Esophagus muscularis mucosa (tissue), 4 donors: ENCODE measurements at places on chromosomes 12 and 14.

- no peak for DNase-seq
These were observed 192.6 kb upstream of the HMGA2 start for GRCh38 chr12:65631621-65632111.

DNA sequence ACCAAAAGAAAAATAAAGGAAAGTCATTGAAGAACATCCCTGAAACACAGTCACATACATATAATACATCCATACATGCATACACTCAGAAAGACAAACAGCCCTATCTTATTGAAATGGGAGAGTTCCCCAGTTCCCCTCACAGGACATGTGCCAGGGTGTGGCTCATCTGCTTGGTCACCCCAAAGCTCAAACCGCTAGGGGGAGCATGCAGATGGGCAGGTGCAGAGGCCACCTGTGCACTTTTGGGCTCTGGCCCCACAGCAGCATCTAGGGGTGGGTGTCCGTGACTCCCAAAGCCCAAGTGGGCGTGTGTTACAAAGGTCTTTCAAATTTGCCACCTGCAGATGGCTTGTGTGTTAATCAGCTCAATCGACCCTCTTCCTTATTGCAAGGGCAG, 75.2 kb downstream of the CMAS start:
- no peak for DNase-seq

- no peak for DNase-seq
These were observed 54.3 kb downstream of the PEBP1 start for GRCh38 chr12:118190266-118190665.

GRCh38 chr14:93183596-93184317, 940 bp downstream of the MOAP1 start:
- DNase-seq, result no peak

- DNase-seq, result no peak
These were observed 24.6 kb downstream of the RFLNA start for GRCh38 chr12:124319368-124320050.

GRCh38 chr12:121921066-121921465, 2.7 kb downstream of the CFAP251 start:
- no peak for DNase-seq

- DNase-seq, result no peak
These were observed 241.6 kb upstream of the NOVA1 start for GRCh38 chr14:26839481-26839880.

DNA sequence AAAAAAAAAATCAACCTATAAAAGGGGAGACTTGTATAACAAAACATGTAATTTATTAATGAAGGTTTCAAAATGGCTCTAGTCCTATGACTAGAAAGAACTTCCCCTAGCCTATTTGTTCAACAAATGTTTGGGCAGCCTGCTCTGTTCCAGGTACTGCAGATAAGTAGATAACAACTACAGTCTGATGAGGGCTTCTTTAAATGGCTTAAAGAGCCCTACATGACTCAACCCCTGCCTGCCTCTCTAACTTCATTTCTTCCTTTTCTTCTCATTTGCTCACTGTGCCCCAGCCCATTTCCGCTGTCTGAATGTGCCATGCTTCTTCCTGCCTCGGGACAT, 21.5 kb downstream of the ALDH6A1 start:
- no peak for DNase-seq

DNA sequence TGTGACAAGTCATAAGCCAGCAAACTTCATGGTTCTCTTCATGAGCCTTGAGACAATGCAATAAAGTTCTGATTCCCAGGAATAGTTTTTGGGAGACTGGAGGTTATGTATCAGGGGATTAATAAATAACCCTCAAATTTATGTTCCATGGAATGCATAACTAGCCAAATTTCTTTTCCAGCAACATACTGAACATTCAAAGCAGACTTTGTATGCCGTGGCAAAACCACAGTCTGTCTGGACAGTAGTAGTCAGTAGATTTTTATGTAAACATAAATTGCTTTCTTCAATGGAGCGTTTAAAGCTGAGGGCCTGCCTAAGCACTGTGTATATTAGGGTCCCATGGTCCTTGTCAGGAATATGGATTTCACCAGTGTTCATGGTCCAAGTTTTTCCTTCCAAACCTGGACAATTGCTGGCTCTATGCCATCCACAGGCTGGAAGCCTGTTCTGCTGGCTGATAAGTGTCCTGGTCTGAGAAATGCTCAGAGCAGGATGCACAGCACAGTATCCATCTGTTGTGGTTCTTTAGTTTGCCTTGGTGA, 144.9 kb downstream of the SRGAP1 start:
- DNase-seq, result no peak

DNA sequence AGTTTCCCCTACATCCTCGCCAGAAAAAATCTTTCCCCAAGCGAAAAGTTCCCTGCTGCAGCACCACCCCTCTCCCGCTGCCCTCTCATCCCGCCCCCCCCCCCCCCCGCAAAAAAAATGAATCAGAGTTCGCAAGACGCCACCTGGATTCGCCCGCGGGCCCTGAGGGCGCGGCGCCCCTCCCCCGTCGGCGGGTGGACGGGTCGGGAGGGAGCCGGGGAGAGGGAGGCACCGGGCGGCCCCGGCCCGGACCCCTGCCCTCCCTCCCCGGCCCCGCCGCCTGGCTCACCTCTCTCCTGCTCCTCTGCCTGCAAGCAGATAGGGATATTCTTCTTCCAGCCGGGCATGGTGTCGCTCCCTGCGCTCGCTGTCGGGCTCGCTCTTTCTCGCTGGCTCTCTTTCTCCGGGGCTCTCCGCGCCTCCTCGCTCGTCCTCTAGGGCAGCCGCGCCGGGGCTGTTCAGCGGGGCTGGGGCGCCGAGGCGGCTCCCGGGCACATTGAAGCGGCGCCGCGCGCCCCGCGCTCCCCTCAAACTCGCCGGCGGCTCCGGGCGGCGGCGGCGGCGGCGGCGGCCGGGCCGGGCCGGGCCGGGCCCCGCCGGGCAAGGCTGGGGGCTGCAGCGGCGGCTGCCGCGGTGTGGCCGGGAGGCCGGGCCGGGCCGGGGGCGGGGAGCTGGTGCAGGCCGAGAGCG, 200.3 kb upstream of the CAND1 start:
- DNase-seq, result no peak

GRCh38 chr14:85061256-85061655, 468.7 kb upstream of the FLRT2 start:
- DNase-seq, result no peak

DNA sequence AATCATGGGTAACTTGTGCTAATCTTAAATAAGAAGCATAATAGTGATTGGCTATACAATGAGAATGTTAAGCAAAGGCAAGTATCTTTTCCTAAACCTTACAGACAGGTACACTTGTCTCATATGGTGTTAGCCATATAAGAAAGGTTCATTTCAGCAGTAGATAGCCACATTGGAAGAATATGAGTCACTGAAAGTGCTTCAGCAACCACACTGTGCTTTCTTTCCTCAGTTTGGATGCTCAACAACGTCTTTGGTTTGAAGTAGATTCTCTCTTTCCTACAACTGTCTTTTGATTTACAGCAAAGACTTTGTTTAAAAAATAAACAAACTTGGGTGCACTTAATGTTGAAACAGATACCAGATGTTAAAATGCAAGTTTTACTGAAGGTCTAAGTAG, 8.9 kb downstream of the DDHD1 start:
- DNase-seq, result no peak

GRCh38 chr14:90308561-90308960, 23.2 kb downstream of the NRDE2 start:
- DNase-seq, result no peak

GRCh38 chr14:97703006-97703760, 906.0 kb downstream of the VRK1 start:
- no peak for DNase-seq

- no peak for DNase-seq
These were observed 830 bp upstream of the MIS18BP1 start for GRCh38 chr14:45253754-45254310.

DNA sequence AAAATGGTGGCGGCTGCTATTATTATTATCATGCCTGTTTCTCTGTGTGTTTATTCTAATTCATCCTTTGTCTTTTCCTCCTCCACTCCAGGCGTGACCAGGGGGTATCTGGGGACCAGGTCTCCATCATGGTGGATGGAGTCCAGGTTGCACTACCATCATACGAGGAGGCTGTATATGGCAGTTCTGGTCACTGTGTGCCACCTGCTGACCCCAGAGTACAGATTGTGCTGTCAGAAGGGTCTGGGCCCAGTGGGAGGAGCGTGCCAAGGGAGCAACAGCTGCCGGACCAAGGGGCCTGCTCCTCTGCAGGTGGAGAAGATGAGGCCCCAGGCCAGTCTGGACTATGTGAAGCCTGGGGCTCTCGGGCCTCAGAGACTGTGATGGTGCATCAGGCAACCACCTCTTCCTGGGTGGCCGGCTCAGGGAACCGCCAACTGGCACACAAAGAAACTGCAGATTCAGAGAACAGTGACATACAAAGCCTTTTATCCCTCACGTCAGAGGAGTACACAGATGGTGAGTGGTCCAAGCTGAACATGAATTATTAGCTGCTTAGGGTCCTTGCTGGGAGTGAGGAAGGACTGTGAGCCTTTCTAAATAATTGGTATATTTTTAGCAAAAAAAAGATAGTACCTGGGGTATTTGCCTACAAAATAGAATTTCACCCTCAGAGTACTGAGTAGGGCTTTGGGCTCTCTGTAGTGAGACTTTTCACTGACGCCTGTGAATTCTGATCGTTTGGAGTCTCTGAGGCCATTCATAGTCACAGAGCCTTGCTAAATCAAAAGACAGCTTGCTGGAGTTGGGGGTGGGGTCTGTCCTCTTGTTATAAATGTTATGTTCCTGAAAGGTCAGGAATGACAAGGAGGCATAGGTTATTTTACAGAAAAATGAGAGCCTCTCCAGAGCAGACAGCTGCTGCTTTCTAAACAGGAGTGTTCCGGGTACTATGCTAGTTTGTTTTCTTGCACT, 58.1 kb upstream of the SRSF5 start:
- no peak for DNase-seq

DNA sequence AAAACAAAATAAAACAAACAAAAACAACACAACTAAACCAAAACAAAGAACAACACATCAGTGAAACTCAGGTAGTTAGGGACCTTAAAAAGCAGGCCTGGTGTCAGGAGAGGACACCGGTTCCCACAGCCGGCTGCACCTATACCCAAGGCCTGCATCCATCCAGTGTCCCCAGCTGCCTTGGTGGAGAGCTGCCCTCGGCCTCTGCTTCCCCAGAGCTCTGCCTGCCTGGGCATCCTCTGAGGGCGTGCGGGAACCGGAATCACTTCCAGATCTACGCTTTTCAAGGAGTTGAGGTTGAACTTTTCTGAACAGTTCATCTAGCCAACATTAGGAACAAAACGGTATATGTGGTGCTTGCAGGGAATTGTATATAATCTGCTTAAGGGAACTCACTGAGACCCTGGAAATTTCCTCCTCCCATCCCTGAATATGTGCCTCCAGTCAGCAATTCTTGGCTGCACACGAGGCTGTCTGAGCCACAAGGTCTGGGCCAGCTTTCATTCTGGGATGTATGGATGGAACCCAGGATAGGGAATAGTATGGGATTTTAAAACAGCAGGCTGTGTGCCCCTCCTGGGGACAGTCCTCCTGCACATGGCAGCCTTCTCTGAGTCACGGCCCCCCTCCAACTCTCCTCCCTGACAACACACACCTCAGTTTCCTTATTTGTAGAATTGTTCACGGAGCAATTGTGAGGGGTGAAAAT, 319.0 kb upstream of the RTL1 start:
- DNase-seq, result peak; percentile 86

DNA sequence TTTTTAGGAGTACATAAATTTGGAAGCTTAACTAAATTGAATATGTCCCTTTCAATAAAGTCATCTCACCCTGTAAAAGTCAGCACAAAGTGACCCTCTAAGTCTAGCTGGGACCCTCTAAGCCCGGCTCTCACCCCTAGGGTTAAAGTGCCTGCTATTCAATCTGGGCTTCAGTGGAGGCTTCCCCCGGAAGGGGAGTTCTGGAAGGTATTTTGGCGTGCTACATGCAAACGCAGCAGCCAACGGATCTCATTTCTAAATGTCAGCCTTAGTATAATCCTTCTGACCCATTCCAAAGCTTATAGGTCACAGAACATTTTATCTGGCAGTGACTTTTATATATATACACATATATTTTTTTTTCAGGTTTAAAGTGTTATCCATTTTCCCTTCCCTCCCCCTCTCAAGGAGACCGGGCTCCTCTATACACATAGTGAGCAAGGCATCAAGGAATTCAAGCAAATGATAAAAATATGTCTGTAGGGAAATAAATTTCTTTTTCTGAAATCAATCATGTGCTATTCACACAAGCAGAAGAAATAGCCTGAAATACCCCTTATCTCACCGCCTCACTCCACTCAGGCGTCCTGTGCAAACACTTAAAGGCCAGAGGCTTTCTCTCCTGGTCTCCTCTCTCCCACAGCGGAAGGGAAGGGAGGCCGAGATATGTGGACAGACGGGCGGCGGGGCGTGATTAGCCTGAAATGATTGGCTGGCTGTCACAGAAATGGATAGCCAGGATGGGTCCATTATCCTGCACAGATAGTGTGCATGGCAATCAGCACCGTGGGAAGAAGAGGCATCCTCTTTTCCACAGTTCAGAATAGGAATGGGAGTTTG, 301.7 kb downstream of the GALC start:
- DNase-seq, result peak; percentile 80

- no peak for DNase-seq
These were observed 3.5 kb downstream of the AICDA start for GRCh38 chr12:8609061-8609570.

DNA sequence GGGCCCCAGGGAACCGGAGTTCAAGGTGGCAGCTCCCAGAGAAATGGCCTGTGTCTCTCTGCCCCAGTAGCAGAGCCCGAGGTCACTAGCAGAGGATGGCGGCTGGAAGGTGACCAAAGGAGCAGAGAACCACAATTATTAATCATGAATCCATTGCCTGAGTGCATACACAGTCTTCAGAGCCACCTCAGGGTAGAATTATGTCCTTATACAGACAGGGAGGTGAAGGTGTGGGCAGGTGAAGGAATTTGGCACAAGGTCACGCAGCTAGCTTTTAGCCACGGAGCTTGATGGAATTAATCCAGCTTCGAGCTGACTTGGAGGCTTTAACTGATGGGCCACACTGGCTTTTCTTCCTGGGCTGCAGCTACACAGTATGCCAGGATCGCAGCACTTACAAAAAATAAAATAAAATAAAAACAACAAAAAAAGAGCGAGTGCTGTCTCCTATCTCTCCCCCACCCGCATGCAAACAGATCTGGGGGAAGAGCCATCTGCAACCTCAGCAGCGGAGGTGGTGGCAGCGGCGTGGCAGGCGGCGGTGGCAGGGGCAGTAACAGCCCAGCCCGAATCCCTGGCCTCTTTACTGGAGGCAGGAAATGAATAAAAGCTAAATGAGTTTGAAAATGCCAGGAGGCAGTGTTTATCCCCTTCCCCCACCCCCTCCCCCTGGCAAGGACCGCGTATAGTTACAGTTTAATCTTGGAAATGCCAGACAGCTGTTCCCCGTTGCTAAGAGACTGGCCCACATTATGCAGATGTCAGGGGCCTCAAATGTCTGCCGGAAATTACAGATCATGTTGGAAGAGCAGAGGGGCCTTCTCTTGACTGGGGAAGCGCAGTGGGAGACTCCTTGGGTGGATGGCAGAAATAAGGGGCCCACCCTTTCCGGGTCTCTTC, 93.5 kb downstream of the LRRC74A start:
- DNase-seq, result no peak

GRCh38 chr12:106229036-106229591, 18.7 kb downstream of the CKAP4 start:
- no peak for DNase-seq

GRCh38 chr12:47189728-47190127, 110.0 kb upstream of the AMIGO2 start:
- DNase-seq, result no peak
